EH (cell line): ENCODE measurements at places on chromosomes 6 and 20.

GRCh38 chr20:631101-631500 is 21.0 kb upstream of the TCF15 start:
- peak; percentile 30 for DNase-seq

DNA sequence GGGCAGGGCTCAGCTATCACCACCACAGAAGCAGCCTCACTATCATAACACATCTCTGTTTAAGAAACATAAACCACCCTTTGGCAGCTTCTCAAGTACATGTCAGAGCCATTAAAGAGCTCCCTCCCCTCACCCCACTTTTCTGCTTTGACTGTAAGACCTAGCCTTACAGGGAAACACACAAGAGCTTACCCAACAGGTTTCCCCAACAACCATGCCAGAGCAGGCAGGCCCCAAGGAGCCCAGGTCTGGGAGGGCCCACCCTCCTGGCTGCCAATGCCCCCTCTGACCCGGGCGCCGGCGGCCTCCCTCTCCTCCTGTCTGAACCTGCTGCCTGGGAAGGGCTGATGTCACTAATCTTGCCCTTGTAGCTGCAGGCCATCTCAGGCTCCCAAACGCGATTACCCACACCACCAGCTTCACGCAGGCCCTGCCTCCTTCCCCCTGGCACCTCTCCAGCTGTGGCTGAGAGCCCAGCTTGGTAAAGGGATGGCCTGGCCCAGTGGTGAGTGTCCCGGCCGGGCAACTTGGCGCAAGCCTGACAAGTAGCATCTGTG is 402.0 kb downstream of the MAFB start:
- DNase-seq = no peak

- DNase-seq = no peak
Observed at GRCh38 chr6:152057832-152058498, 250.5 kb downstream of the ESR1 start.

DNA sequence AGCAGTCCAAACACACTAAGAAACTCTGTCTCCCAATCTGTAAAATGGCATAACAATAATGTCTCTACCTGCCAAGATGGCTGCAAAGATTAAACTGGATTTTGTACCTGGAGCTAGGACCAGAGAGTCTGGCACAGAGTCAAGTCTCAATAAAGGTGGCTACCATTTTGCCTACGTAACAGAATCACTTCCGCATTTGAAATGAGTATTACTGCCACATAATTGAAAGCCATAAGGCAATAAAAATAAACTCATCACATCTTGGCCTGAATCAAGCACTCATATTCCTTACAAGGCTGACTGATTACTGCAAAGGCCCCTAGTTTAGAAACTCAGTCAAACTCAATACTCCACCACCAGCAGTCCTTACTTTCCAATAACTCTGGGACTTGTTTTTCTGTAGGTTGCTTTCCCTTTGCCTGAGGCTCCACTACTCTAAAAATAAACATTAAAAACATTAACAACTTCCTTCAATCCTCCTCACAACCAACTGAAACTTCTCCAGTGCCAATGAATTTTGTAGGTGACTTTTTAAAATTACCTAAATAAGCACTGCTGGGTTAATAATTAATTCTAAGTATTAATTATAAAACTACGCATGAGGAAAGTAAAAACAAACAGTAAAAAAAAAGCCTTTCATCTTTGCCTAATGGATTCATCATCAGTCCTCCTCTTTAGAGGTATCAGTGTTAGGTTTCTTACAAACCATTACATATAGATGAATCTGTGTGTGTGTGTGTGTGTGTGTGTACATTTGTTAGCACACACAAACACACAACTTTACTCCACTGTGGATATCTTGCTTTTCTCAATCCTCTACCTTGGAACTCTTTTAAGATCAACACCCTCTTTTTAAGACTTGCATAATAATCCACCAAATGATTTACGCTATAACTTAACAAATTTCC is 3.7 kb downstream of the KIF16B start:
- DNase-seq = peak; percentile 7

GRCh38 chr6:89356642-89357170 is 4.2 kb upstream of the UBE2J1 start:
- no peak for DNase-seq

- DNase-seq = no peak
Observed at GRCh38 chr6:116064666-116065065, 4.0 kb upstream of the FRK start.
